ENCODE measurements at places on chromosomes 12 and 14. TPM values are rescaled to one million over a fixed set of nuclear protein-coding genes. Genes with fewer than 3 reads are reported as not detected.

- no peak overlapping the region for H3K27ac ChIP-seq
- H3K27me3 ChIP-seq, result no peaks in the 10 kb centered on the region
- H3K4me3 ChIP-seq, result no peak overlapping the region
- peaks cover 13% of the 10 kb centered on the region for H3K36me3 ChIP-seq
- H3K4me1 ChIP-seq, result peaks cover 13% of the 10 kb centered on the region
- DNase-seq, result peak; percentile 45
Observed at GRCh38 chr12:113190761-113191160, 5.2 kb downstream of the RITA1 start.

DNA sequence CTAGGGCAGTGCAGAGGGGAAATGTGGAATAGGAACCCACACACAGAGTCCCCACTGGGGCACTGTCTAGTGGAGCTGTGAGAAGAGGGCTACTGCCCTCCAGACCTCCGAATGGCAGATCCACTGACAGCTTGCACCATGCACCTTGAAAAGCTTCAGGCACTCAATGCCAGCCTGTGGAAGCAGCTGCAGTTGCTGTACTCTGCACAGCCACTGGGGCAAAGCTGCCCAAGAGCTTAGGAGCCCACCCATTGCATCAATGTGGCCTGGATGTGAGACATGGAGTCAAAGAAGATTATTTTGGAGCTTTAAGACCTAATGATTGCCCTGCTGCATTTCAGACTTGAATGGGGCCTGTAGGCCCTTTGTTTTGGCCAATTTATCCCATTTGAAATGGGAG, 21.7 kb upstream of the CCDC88C start:
- no peaks in the 10 kb centered on the region for H3K36me3 ChIP-seq
- H3K4me1 ChIP-seq, result no peaks in the 10 kb centered on the region
- no peaks in the 10 kb centered on the region for H3K27me3 ChIP-seq
- no peak overlapping the region for H3K4me3 ChIP-seq
- no peak overlapping the region for H3K27ac ChIP-seq

Gene PTGDR
- total RNA-seq, result not detected

GRCh38 chr14:100862277-100862676, 36.4 kb downstream of the MEG3 start:
- peaks cover 65% of the 10 kb centered on the region for H3K36me3 ChIP-seq
- H3K4me3 ChIP-seq, result no peak overlapping the region
- DNase-seq, result peak; percentile 31
- H3K27ac ChIP-seq, result no peak overlapping the region
- H3K4me1 ChIP-seq, result no peaks in the 10 kb centered on the region

DNA sequence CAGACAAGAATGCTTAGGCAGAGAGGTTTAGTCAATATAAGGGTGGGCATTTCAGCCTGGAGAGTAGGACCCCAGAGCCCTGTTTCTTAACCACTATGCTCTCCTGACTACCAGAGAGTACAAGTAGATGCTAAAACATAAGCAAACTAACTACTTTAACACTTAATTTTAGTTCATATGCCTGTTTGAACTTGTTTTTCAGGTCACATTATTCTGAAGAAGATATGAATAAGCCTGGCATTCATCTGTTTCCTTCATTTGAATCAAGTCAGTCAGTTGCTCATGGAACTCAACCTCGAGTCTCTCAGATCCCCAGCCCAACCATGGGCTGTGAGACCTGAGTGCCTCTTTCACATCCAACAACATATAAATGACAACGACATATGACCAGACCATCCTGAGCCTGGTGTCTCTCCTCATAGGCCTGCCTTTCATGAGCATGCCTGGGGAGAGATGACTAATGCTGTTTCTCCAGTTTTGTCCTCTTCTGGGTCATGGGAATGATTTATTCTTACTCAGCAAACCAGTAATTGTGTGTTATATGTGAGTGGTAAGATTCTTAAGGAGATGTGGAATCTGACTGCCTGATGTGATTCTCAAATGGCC, 251.1 kb upstream of the BTG1 start:
- peak; percentile 58 for DNase-seq
- H3K27ac ChIP-seq, result no peak overlapping the region
- no peaks in the 10 kb centered on the region for H3K4me1 ChIP-seq
- no peaks in the 10 kb centered on the region for H3K36me3 ChIP-seq

GRCh38 chr14:64640839-64641238, 63.4 kb upstream of the PLEKHG3 start:
- no peak overlapping the region for H3K4me3 ChIP-seq
- no peaks in the 10 kb centered on the region for H3K27me3 ChIP-seq
- H3K36me3 ChIP-seq, result no peaks in the 10 kb centered on the region
- no peak for DNase-seq
- peaks cover 20% of the 10 kb centered on the region for H3K4me1 ChIP-seq
- H3K27ac ChIP-seq, result no peak overlapping the region

- DNase-seq, result no peak
- H3K27me3 ChIP-seq, result no peaks in the 10 kb centered on the region
- no peaks in the 10 kb centered on the region for H3K4me1 ChIP-seq
- H3K27ac ChIP-seq, result no peak overlapping the region
Observed at GRCh38 chr14:91009501-91010152, 50.8 kb downstream of the RPS6KA5 start.

- no peak for DNase-seq
- H3K27ac ChIP-seq, result no peak overlapping the region
- peaks cover 11% of the 10 kb centered on the region for H3K4me1 ChIP-seq
- no peaks in the 10 kb centered on the region for H3K27me3 ChIP-seq
- H3K4me3 ChIP-seq, result no peak overlapping the region
- no peaks in the 10 kb centered on the region for H3K36me3 ChIP-seq
Observed at GRCh38 chr12:11732715-11733114, 83.2 kb downstream of the ETV6 start.

GRCh38 chr12:113154351-113154973, 4.9 kb downstream of the CFAP73 start:
- H3K27me3 ChIP-seq, result peaks cover 42% of the 10 kb centered on the region
- DNase-seq, result peak; percentile 28
- no peak overlapping the region for H3K27ac ChIP-seq
- H3K4me3 ChIP-seq, result no peak overlapping the region
- peaks cover 12% of the 10 kb centered on the region for H3K36me3 ChIP-seq

DNA sequence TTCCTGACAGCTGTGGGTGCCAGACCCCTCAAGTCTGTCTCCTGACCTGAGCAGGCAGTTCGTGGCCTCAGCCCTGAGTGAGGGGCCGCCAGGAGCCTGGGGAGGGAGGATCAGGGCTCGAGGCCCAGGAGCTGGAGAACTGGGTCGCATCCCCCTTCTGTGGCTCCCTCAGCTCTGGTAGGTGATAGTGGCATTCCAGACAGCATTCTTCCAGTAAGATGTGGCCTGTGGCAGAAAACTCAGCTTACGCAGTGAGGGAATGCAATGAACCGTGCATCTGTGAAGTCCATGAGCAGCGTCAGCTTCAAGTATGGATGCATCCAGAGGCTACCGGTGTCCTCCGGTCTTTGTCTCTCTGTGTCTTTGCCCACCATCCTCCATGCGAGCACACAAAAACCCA, 28.4 kb upstream of the FBRSL1 start:
- no peak overlapping the region for H3K27ac ChIP-seq
- H3K36me3 ChIP-seq, result no peaks in the 10 kb centered on the region
- DNase-seq, result no peak
- no peak overlapping the region for H3K4me3 ChIP-seq
- no peaks in the 10 kb centered on the region for H3K4me1 ChIP-seq

- no peaks in the 10 kb centered on the region for H3K36me3 ChIP-seq
- no peak overlapping the region for H3K27ac ChIP-seq
- no peak overlapping the region for H3K4me3 ChIP-seq
- H3K27me3 ChIP-seq, result no peaks in the 10 kb centered on the region
Observed at GRCh38 chr12:22935090-22935489, 310.1 kb downstream of the ETNK1 start.

GRCh38 chr12:24905431-24905830, 43.5 kb downstream of the BCAT1 start:
- no peak overlapping the region for H3K4me3 ChIP-seq
- H3K27me3 ChIP-seq, result no peaks in the 10 kb centered on the region
- H3K4me1 ChIP-seq, result peaks cover 28% of the 10 kb centered on the region
- peak; percentile 67 for DNase-seq
- peaks cover 4% of the 10 kb centered on the region for H3K36me3 ChIP-seq
- no peak overlapping the region for H3K27ac ChIP-seq

GRCh38 chr12:66013224-66013623, 117.3 kb downstream of the LLPH start:
- no peaks in the 10 kb centered on the region for H3K36me3 ChIP-seq
- DNase-seq, result no peak
- peaks cover 9% of the 10 kb centered on the region for H3K4me1 ChIP-seq
- no peak overlapping the region for H3K4me3 ChIP-seq
- peaks cover 4% of the 10 kb centered on the region for H3K27me3 ChIP-seq

GRCh38 chr12:98422359-98422758, 93.0 kb upstream of the TMPO start:
- no peak for DNase-seq
- H3K36me3 ChIP-seq, result no peaks in the 10 kb centered on the region
- H3K27ac ChIP-seq, result no peak overlapping the region
- no peak overlapping the region for H3K4me3 ChIP-seq

- H3K4me3 ChIP-seq, result no peak overlapping the region
- DNase-seq, result peak; percentile 34
- peaks cover 39% of the 10 kb centered on the region for H3K36me3 ChIP-seq
- no peaks in the 10 kb centered on the region for H3K27me3 ChIP-seq
- H3K4me1 ChIP-seq, result no peaks in the 10 kb centered on the region
- no peak overlapping the region for H3K27ac ChIP-seq
Observed at GRCh38 chr12:122336015-122336946, 70.0 kb upstream of the VPS33A start.

GRCh38 chr12:131383741-131384543, 326.9 kb upstream of the SFSWAP start:
- no peaks in the 10 kb centered on the region for H3K27me3 ChIP-seq
- no peak overlapping the region for H3K27ac ChIP-seq
- H3K4me1 ChIP-seq, result no peaks in the 10 kb centered on the region
- DNase-seq, result no peak

- H3K27me3 ChIP-seq, result no peaks in the 10 kb centered on the region
- H3K4me1 ChIP-seq, result peaks cover 17% of the 10 kb centered on the region
- H3K36me3 ChIP-seq, result no peaks in the 10 kb centered on the region
- DNase-seq, result no peak
Observed at GRCh38 chr12:124563401-124563800, 4.0 kb downstream of the NCOR2 start.

Gene SYNE3
- 5.0 TPM for total RNA-seq

GRCh38 chr12:86627001-86627400, 370.8 kb upstream of the MGAT4C start:
- H3K27ac ChIP-seq, result no peak overlapping the region
- no peaks in the 10 kb centered on the region for H3K36me3 ChIP-seq
- no peaks in the 10 kb centered on the region for H3K27me3 ChIP-seq
- H3K4me3 ChIP-seq, result no peak overlapping the region
- no peaks in the 10 kb centered on the region for H3K4me1 ChIP-seq

DNA sequence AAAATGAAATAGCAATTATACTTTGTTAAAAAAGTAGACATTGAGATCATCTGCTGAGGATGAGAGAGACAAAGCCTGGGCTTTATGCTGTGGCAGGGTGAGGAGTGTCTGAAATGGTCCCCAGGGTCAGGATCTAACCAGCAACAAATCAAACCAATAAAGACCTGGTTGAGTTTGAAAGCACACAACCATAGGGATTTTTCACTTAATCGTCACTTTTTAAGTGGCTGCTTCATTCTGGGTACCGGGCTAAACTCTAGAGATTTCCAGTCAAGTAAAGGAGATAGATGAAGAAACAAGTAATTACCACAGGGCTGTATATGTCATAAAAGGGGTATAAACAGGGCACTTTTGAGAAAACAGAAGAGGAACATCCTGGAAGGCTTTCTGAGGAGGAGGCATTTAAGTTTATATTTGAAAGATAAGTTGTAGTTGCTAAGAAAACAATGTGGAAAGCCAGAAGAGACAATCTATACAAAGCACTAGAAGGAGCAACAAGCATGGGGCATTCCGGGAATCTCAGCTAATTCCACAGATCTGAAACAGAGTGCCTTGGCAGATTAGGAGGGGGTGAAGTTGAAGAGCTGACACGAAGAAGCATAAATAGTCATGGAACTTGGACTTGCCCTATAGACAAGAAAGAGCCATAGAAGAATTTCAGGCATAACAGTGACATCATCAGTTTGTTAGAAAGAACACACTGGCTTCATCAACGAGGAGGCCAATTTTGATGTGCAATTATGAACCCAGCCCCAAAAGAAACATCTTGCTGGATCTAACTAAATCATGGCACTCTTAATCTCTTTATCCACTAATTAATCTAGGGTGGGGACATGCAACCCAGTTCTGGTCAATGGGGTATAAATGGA, 46.9 kb upstream of the FRS2 start:
- H3K27ac ChIP-seq, result no peak overlapping the region
- H3K4me1 ChIP-seq, result 0 out of 2 replicates have a peak, but pooled peaks cover 2% of the 10 kb centered on the region
- H3K4me3 ChIP-seq, result no peak overlapping the region
- no peaks in the 10 kb centered on the region for H3K36me3 ChIP-seq
- peak; percentile 57 for DNase-seq

Measured in IMR-90 (cell line).